ENCODE measurements at places on chromosomes 1 and 21. TPM values are rescaled to one million over a fixed set of nuclear protein-coding genes. Genes with fewer than 3 reads are reported as not detected.

DNA sequence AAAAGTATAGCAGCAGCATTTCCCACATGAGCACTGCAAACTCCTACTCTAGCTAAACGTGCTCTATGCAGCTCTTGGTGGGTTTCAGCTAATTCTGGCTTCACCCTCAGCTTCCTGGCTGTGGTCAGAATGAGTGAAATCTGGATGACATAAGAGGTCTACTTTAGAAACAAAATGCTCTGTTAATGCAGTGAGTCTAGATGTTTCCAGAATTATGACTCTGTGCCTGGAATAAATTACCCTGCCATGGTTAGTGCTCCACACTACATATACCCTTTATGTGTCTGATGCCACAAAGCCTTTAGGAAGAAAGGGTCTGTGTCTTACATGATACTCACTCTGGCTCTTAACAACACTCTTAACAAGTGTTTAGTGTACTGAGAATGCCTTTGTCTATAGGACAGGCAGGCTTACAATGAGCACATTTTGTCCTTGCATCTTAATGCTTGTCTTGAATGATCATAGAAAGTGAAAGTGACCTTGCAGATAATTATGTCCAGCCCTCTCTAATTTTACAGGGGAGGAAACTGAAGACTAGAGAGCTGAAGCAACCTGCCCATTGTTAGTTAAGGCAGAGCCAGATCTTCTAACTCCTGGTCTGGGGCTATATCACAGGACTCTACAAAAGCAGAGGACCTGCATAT lies 9.2 kb downstream of the S100A10 start:
- DNase-seq = no peak

GRCh38 chr1:34831721-34832246 lies 27.8 kb downstream of the SMIM12 start:
- DNase-seq = no peak

DNA sequence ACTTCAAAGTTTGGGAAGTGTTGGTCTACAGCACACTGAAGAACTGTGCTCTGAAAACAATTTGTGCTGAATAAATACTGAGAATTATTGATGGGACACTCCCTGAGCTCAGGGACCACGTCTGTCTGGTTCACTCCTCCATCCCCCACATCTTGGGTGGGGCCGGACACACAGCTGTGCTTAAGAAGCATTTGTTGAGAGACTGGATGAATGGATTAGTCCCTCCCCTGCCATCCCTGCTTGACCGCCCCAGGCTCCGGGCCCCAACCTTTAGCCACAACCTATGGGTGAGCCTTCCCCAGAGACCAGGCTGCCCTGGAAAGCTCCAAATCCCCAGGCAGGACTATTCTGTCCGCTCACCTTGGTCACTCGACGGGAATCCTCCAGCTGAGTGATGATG lies 7.5 kb downstream of the TRIM63 start:
- DNase-seq = no peak

DNA sequence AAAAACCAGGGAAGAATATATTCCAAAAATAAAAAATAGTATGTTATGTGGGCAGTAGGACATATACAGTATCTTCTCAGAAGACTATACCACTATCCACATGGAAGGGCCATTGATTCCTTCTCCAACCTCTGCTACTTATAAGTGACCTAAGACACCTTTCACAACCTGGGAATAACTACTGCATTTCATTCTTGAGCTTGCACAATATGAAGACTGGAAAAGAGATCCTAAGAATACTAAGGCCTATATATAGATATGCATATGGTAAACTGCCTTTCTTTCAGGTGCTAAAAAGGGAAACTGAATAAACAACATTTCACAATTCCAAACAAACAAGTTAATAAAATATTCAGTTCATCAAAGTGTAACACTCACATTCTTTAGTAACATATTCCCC lies 32.0 kb upstream of the SDC3 start:
- no peak for DNase-seq

- no peak for DNase-seq
These were observed 103.0 kb upstream of the ETV3 start for GRCh38 chr1:157241185-157241538.

- peak; percentile 43 for DNase-seq
These were observed 657 bp upstream of the HNRNPU start for GRCh38 chr1:244865028-244865371.

GRCh38 chr1:240385985-240386978 lies 225.7 kb downstream of the GREM2 start:
- DNase-seq = no peak

GRCh38 chr1:107140703-107141490 lies at the start of gene NTNG1:
Gene NTNG1, plus strand, starts transcription at chr1:107141039.
- DNase-seq = peak; percentile 45

- no peak for DNase-seq
These were observed 659.3 kb downstream of the USP25 start for GRCh38 chr21:16388911-16389560.

DNA sequence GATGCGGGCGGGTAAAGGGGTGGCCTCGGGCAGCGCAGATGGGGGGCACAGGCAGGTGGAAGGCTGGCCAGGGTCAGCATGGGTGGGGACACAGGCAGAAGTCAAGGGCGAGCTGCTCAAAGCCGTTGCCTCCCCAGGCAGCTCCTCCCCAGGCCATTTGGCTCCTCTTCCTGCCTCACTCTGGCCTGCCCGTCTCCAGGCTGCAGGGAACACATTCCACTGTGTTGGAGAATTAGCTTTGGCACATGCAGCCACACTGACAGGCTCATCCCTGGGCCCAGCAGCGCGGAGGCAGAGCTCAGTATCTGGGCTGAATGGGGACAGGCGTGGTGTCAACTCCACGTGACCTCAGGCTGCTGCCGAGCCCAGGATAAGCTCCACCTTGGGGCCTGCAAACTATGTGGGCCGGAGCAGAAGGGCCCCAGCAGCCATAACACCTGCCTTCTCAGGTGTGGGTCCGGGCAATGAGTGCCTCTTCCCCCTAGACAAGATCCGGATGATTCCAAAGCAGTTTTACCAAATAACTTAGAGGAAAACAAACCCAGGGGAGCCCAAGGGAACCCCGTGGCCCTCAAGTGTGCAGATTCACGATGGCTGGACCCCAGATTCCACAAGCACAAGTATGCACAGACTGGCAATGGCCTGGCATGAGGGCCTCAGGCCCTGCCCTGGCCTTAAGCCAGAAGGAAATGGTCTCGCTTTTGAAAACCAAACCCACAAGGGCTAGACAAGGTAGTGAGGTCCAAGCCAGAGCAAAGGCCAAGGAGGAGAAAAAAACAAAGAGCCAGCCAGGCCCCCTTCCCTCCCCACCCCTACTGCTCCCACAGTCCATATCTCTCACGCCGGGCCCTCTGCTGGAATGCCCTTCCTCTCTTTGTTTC lies 40.2 kb downstream of the HSPG2 start:
- no peak for DNase-seq

- DNase-seq = no peak
These were observed 52.4 kb upstream of the CDC42BPA start for GRCh38 chr1:227370533-227371254.

DNA sequence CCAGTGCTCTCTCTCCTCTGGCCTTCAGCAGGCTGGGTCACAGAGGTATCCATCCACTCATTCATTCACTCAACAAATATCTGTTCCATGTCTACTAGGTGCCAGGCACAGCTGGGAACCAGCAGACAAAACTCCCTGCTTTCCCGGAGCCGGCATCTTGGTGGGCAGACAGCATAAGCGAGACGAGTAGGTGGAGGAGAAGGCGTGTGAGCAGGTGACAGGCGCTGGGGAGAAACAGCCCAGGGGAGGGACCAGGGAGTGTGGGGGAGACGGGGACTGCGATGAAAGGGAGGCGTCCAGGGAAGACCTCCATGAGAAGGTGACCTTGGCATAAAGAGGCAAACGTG lies 11.0 kb upstream of the KCNAB2 start:
- DNase-seq = no peak

GRCh38 chr1:211493133-211493871 lies 1.3 kb upstream of the RD3 start:
- no peak for DNase-seq

The CYP2J2 gene
- 0.57 TPM for total RNA-seq

The CLCA4 gene
- total RNA-seq = not detected

The GNG5 gene
- 113 TPM for total RNA-seq

The KRTAP13-2 gene
- not detected for total RNA-seq

The SPATA1 gene
- total RNA-seq = 0.61 TPM

The B3GALT6 gene
- total RNA-seq = 27.0 TPM

The FAM72D gene
- 4.8 TPM for total RNA-seq
